ENCODE measurements at places on chromosomes 7 and 10.
A peak's percentile ranks its signal among the peaks of the same experiment; 100 is the strongest.

DNA sequence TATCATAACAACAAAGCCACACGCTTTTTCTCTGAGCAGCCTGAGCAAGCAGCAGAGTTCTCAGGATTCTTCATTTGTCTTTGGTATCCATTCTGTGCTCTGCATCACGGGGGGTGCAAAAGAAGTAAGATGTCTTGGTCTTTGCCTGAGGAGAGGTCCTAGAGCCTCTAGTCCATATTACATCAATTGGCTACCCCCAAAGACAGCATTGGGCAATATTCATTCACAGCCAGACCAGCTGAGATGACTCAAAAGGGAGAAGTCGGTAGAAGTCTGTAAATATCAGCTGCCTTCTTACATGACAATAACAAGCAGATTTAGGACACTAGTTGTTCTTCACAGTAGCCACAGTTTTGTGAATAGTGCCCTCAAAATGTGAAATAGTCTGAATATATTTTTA is 66.6 kb downstream of the FZD1 start:
- DNase-seq = no peak

DNA sequence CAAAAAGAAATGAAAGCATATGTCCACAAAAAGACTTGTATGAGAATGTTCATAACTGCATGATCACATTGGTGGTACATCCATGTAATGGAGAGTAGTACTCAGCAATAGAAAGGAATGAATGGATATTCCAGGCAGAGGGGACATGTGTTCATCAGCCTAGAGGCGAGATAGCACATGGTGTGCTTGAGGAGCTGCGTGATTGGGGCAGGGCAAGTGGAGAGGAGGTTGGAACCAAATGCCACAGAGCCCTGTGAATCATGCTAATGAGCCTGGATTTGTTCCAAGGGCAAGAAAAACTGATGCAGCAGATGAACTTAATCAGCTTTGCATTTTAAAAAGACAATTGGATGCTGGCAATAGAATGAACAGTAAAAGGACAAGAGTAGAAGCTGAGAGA is 73.3 kb downstream of the C10orf90 start:
- DNase-seq = no peak

- DNase-seq = no peak
Observed at GRCh38 chr7:19030281-19030680, 87.2 kb downstream of the TWIST1 start.

GRCh38 chr7:101021703-101022102 is 1.8 kb downstream of the MUC17 start:
- no peak for DNase-seq

GRCh38 chr10:102718220-102718619 is 3.8 kb downstream of the SFXN2 start:
- DNase-seq = no peak

- no peak for DNase-seq
Observed at GRCh38 chr10:88689366-88689765, 16.7 kb upstream of the LIPK start.

DNA sequence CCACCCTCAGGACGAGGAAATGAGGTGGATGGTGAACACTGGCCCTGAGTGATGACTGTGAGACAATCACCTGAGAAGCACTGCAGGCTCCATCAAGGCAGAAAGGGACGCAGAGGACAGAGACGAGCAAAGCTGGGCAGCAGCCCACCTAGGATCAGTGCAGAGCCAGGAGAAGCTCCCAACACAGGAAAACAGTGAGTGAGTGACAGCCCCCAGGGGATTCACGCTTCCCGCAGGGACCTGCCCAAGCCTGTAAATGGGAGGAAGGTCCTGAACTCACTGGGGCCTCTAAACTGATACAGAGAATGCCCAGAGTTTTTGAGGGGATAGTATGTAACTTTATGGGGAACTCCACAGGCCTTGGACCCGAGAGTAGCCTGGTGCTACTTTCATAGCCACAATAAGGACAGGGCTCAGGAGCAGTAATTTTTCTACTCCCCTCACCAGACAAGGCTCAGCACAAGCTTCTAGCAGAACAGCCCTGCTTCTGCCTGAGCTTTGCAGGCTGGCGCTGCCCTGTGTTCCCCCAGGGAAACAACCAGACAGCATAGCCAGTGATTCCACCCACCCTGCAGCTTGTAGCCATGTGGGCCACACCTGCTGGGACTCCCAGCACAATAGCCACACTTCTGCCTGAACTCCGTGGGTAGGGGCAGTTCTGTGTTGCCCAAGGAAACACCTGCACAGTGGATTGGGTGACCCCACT is 708.4 kb downstream of the POM121L12 start:
- no peak for DNase-seq

GRCh38 chr7:116152276-116152675 is 58.1 kb upstream of the TES start:
- DNase-seq = no peak

DNA sequence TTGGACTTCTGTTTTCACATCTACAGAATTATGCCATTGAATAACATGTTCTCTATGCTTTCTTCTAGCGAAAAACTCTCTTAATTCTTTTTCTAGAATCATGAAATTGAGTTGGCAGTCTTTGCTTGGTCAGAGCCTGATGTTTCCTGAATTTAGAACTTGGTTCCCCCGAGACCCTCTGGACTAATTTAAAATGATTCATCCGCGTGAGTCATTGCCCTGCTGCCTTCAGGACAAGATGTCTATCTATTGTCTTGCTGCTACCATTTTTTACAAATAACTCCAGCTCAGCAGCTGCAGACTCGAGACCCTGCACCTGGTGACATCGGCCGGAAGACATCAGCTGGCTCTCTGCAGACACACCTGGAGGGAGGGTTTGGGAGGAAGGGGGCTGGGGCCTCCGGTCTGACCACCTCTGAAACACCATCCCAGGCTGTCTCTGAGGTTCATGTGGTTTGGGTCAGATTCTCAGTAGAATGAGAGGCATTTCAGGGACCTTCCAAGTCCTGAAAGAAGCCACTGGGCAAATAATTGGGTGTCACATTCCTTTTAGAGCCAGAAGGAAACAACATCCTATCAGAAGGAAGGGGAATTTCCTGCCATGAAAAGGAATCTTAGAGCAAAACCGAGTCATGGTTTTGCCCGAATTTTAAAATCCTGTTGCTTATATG is 20.9 kb upstream of the KLF6 start:
- DNase-seq = no peak

DNA sequence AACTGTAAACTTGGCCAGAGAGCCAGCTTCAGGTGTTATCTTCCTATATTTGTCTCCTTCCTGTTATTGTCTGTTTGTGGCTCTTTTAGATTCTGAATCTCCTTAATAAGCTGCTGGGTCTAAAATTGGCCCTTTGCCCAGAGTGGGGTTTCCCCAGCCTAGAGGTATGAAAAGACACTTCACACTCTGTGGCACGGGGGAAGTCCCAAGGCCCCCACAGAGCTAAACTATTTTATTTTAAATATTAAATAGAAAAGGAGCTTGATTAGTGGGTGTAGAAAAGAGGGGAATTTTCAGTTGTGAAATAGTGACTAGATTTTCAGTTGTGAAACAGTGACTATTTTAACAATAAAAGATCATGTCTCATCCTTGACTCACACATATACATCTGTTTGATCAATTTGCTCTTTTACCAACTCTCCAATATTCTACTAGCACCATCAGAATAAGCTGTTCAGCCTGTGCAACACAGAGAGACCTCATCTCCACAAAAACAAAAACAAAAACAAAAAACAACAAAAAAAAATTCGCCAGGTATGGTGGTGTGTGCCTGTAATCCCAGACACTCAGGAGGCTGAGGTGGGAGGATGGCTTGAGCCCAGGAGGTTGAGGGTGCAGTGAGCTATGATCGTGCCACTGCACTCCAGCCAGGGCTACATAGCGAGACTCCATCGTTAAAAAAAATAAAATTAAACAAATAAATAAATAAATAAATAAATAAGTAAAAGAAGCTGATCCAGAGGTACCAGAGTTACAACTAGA is 24.9 kb upstream of the ADO start:
- DNase-seq = peak; percentile 83

DNA sequence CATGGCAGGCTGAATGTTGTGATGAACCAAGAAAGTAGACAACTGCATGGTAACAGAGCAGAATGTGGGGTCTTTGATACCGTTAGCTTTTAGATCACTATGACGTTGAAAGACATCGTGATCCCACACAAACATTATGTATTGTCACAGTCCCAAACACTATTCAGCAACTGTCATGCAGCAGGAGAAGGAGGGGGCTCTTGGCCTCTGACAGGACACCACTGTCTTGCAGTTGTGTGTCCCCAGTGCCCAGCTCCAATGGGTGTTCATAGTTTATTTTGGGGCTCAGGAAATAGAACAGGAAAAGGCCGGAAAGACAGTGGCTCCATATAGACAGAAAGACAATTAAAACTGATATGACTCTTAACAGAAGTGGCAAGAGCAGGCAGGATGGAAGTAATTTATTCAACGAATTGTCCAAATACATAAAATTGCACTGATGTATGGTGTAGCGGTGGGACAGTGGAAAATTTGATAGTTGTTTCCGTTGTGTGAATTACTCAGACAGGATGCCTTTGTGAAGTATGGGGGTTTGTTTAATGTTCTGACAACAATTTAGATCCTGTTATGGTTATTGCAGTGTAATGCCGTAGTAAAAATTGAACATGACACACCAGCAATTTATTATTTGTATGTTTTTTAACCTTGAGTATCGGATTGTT is 292.0 kb downstream of the LRMDA start:
- no peak for DNase-seq

- DNase-seq = no peak
Observed at GRCh38 chr10:121822180-121822579, 105.7 kb downstream of the ATE1 start.

- DNase-seq = no peak
Observed at GRCh38 chr7:152544481-152544927, 108.7 kb upstream of the KMT2C start.

DNA sequence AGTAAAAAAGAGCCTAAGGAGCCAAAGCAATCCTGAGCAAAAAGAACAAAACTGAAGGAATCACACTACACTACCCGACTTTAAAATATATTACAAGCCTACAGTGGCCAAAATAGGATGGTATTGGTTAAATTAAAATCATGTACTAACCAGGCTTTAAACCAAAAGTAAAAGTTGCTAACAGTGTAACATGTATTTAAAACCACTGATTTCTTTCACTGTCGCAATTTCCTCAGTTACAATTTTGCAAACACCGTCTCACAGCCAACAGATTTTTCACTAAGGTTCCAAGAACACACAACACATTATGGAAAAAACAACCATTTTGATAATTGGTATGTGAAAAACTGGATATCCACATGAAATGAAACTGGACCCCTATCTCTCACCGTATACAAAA is 74.0 kb downstream of the JMJD1C start:
- DNase-seq = no peak

DNA sequence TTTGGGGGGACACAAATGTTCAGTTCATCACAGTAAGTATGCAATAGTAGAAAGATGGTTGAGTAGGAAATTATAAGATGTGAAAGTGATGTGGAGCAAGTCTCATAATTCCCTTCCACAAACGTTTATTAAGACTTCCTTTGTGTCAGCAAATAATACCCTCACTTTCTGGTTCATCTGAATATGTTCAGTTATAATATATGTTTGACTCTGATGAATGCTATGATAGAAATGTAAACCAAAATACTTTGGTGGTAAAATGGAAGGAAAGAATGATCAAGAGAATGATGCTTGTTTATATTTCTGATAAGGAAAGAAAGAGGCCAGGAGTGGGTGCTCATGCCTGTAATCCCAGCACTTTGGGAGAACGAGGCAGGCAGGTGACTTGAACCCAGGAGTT is 111.7 kb upstream of the PLXDC2 start:
- no peak for DNase-seq

DNA sequence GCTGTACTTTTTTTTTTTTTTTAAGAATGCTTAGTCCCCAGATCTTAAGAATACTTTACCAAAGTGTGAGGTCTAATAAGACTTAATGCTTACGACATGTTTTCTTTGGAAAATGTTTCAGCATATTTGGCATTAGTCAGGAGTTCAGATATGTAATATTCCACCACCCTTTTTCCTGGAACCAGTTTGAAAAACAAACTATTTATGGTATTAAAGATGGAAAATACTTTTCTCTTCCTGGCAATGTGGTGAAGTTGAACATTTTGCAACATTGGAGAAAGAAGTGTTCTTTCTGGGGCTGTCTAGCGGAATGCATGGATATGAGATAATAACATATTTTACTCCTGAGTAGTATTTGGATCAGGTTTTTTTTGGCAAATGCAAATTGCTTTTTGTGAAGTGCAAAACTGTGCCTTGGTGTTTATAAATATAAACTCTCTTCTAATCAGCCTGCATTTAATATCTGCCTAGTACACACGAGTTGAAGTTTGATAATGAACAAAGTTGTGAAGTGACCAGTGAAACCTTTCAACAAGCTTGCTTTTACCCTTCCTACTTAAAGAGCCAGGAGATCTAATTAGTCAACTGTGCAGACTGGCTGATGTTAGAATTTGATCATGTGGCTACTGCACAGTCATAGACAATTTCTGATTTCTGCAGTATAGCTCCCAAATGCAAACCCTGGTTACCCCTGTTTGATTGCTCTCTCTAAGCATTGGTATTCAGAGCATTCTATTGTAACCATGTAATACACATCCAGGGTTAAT is 20.9 kb downstream of the MAP3K8 start:
- DNase-seq = no peak

DNA sequence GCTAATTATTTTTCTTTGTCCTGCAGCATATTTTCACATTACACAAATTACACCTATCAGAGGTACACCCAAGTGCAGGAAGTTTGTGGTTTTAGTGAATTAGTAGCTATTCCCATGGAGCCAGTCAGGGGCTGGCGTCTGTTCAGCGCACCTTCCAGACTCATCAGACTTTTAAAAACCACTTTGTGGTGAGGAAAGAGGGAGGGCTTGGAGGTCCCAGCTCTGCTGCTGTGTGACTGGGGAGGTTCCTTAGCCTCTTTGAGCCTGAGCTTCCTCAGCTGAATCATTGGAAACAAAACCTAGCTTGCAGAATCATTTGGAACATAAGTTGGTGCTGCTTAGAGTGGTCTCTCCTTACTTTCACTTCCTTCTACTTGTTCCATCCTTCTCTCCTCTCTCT is 175.4 kb downstream of the SORCS3 start:
- DNase-seq = no peak

DNA sequence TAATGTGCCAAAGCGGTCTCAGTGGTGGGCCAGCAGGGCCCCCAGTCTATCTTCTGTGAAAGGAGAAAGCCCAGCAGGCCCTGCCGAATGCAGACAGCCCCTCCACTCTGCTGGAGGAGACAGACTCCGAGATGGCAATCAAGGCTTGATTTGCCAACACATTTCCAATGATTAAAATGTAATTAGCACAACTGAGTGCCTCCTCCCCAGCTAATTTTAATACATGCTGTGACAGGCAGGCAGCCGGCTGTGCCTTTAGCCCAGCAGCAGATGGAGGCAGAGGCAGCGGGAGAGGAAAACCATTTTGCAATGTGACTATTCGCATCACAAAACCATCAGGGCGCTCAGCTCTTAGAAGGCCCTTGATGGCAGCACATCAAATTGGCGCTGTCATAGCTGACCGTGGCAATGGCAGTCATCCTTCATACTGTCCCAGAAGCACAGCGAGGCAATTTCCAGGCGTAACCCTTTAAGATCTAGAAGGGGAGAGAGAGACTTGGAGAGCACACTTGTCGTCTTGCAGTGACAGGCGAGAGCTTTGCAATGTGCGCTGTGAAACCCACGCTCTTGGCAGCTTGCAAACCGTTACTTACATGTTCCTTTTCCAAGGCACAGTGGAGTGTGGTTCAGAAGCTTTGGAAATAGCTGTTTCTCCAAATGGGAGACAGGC is 714.8 kb upstream of the GALNT17 start:
- no peak for DNase-seq
